ENCODE measurements at places on chromosomes 1 and 21.

- no peak for DNase-seq
These were observed 1805.9 kb downstream of the NCAM2 start for GRCh38 chr21:22804151-22804550.

GRCh38 chr1:34625521-34626015 lies 129.3 kb upstream of the GJB5 start:
- no peak for DNase-seq

DNA sequence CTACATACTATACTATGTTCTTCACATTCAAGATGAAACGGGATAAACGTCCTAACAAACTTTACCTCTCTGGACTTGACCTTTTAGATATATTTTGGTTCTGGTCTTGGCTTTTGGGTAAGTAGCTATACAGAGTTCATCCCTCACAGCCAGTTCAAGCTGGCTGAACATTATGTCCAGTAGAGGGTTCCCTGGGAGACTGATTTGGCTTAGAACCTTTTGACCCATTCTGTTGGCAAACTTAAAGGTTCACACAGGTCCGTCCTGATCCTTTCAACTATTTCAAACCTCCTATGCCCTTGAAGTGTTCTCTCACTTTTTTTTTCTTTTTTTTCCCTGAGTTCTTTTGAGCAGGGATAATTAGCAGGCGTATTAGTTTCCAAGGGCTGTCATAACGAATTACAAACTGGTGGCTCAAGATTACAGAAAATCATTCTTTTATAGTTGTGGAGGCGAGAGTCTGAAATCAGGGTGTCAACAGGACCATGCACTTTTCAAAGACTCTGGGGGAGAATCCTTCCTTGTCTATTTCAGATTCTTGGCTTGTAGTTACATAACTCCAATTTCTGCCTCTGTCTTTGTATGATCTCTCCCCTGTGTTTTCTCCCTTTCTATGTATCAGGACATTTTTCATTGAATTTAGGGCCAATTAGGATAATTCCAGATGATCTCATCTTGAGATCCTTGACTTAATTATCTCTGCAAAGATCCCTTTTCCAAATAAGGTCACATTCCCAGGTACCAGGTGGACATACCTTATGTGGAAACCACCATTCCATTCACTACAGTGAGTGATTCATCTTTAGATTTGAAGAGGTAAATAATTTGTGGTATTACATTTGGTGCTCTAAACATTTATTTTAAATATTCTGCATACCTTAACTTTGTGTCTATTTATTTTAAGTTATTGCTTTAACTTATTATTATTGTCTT lies 257.4 kb upstream of the USP25 start:
- DNase-seq, result no peak

GRCh38 chr1:223711173-223711572 lies 1.2 kb upstream of the CAPN2 start:
- DNase-seq, result no peak

GRCh38 chr21:45533846-45534635 lies 8.2 kb downstream of the SLC19A1 start:
- no peak for DNase-seq

DNA sequence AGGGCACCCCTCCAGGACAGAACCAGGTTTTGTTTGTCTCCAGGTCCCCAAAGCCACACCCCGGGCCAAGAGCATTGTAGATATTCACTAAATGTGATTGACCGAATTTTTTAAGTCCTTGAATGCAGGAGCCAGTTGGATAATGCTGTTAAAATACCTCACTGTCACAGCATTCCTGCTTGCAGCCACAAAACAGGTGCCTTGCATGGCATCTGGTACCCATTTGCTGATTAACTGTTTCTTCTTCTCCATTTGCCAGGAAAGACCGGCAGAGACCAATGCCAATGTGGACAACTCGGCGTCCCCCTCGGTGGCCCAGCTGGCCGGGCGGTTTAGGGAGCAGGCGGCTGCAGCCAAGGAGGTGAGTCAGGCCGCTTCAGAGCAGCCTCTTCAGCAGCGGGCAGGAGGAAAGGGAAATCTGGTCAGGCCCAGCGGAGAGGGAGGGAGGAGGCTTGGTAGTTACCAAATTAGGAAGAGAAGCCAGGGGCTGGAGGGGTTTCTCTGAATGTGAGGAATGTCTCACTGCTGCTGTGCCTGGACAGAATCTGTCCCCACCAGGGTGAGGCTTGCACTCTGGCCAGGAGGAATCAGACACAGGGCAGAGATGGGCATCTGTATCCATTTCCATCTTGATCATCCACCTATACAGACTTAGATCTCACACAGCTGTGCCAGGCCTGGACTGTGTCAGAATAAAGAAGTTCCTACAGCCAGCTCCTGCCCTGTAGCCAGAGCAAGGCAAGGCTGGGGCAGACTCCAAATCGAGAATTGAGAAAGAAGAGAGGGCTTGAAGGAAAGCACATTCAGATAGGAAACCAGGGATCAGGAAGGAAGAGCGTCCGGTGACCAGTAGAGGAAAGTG lies 37.9 kb upstream of the MPZL1 start:
- DNase-seq, result no peak

DNA sequence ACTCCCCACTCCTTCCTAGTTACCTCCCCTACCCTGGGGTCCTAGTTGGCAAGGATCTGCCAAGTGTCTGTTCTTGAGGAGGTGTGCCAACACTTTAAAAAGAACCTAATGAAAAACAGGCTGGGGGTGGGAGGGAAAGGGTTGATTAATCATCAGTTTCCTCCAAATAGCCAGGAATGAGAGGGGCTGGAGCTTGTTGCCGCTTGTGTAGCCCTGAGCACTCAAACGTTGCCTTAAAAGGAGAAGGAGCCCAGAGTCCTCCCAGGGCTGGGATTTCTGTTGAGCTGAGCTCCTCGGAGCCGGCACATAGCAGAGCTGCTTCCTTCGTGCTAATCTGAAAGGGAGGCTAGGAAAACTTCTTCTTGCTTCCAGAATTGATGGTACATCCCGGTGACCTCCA lies 15.9 kb downstream of the SHISA4 start:
- no peak for DNase-seq

GRCh38 chr1:224505454-224506093 lies 71.0 kb upstream of the WDR26 start:
- no peak for DNase-seq

DNA sequence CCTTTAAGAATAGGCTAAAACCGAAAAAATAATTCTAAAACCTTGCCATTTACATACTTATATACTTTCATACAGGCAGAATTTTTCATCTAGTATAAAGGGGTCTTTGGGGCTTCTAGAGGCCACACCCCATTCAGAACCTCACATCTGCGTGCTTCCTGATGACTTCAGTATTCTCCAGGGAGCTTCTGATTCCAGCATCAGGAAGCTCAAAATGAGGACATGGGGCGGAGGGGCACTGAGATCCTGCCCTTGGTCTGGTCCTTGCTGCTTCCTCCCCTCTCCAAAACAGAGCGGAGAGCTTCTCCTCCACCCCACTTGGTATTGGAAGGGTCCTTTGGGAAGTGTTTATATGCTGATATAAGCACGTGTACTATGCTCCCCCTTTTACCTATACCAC lies 13.8 kb downstream of the PAX7 start:
- no peak for DNase-seq

GRCh38 chr1:30982937-30983336 lies 74.4 kb upstream of the SDC3 start:
- DNase-seq, result no peak

DNA sequence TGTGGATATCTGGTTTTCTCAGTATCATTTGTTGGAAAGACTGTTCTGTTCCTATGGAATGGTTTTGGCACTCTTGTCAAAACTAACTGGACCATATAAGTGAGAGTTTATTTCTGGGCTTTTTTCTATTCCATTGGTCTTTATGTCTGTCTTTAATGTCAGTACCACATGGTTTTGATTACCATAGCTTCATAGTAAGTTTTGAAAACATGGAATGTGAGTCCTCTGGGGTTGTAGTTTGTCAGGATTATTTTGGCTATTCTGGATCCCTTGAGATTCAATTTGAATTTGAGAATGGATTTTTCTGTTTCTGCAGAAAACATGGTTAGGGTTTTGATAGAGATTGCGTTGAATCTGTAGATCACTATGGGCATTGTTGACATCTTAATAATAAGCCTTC lies 107.9 kb downstream of the ZFYVE9 start:
- DNase-seq, result no peak

DNA sequence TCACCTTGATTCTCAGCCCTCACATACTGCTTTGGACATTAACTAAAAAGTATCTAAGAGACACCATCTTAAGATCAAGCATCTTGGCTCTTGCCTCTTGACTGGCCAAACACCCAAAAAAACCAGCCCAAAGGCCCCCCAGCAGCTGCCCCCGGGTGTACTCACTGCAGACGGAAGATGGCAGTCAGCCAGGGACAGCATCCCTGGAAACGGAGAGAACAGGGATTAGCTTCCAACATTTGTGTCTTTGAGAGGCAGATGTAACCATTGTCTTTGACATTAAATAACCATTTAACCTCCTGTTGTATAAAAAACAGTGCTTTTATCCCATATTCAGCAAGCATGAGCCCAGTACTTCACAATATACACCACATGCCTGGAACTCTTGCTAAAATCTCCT lies 11.3 kb downstream of the TMEM63A start:
- no peak for DNase-seq

DNA sequence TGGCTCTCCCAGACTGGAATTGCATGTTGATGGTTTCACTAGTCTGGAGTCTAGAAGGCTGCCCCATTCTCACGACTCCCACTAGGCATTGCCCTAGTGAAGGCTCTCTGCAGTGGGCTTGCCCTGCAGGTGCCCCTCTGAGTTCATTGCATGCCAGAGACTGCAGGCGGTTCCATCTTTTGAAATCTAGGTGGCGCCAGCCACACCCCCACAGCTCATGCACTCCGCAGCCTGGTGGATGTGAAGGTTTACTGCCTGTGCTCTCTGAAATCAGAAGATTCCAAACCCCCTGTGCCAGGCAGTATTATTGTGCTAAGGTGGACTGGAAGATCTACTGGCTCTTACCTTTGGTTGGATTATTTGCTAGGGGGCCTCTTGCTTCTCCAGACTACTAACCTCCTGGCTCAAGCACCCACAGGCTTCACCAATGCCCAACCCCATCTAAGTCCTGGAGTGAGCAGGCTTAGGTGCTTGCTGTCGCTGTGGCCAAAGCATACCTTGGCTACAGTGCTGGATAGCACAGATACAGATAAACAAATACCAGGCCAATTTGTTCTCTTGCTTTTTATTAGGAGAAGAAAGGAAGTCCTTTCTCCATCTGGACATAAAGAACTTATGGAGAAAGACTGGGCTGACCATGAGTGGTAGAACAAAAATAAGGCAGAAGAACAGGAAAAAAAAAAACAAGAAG lies 83.5 kb upstream of the SIM2 start:
- DNase-seq, result no peak

- no peak for DNase-seq
These were observed 25.2 kb downstream of the VAMP4 start for GRCh38 chr1:171716616-171717015.

DNA sequence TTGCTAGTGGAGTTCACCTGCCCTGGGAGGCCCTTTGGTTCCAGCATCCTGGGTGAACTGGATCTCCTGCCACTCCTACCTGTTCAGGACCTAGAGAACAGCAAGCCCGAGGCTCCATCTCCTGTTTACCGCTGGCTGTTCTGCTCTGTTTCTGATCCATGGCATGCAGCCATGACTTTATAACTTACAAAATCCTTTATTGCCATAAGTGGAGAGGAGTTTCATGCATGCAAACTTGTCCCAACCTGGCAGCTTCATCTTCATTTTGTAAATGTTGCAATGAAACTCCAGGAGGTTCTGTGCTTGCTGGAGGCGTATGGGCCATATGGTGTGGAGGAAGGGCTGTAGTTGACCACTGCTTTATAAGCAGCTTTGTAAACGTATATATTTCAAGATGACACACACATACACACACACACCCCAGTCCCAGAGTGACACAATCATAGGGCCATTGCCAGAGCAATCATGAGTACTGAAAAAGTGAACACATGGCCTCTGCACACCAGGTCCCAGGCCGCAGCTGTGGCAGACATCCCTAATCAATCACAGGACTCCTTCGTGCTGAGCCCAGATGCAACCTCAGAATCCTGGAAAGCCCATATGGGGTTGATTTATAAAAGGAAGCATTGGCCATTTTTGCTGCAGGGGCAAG lies 69.0 kb downstream of the UBIAD1 start:
- DNase-seq, result no peak

DNA sequence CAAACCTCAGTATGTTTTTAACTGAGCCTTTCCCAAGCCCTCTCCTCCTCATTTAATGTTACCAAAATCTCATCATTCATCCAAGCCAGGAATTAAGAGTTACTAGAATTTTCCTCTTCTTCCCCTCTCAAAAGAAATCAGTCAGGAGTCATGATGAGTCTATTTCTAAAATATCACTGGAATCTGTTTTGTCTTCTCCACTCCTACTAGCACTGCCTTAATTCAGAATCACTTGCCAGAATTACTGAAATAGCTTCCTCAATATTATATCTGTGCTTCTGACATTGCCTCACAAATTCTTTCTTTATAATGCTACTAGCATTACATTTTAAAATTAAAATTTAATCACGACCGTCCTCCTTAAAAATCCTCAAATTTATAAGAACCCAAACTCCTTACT lies 106.1 kb downstream of the PTGER3 start:
- no peak for DNase-seq
